ENCODE measurements at places on chromosomes 5 and 9.

DNA sequence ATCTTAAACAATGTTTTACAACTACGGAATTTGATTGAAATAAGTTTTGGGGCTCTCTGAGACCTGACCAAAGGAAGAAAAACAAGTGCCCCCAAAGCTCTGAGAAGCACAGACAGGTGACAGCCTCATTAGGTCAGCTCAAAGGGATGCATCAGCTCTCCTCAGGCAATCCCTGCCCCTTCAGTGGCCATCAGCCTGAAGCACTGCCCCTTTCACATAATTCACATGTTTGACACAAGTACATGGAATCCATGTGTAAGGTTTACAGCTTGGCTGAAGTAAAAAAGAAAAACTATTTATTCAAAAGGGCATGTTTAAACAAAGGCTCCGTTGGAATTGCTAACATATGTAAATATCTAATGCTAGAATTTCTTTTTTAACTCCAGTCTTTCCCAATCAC is 56.3 kb downstream of the TSSK1B start:
- H3K4me3 ChIP-seq: no peak overlapping the region
- peaks cover 3% of the 10 kb centered on the region for H3K4me1 ChIP-seq
- no peak overlapping the region for H3K27ac ChIP-seq
- H3K36me3 ChIP-seq: no peaks in the 10 kb centered on the region
- no peak for DNase-seq

DNA sequence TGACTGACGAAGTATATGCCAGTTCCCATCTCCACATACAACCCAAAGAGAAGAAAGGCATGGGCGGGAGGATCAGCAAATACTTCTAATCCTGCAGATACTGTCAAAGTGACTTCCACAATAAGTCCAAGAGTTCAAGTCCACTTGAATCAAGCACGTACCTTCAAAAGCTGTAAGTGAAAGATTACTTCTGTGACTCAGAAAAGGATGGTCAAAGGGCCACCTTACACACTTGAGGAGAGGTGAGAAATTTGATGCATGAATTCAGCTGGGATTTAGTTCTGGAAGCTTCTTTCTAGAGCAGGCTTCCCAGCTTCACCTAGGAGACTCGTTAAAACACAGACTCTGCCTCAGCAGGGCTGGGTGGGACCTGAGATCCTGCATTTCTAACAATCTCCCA is 357.5 kb downstream of the GLIS3 start:
- peaks cover 8% of the 10 kb centered on the region for H3K4me1 ChIP-seq
- no peak overlapping the region for H3K4me3 ChIP-seq
- DNase-seq: no peak
- H3K27me3 ChIP-seq: no peaks in the 10 kb centered on the region
- no peaks in the 10 kb centered on the region for H3K36me3 ChIP-seq

GRCh38 chr9:135960411-135961276 is 529 bp downstream of the UBAC1 start:
- DNase-seq: no peak
- no peaks in the 10 kb centered on the region for H3K27me3 ChIP-seq
- peaks cover 21% of the 10 kb centered on the region for H3K4me1 ChIP-seq
- no peak overlapping the region for H3K27ac ChIP-seq

DNA sequence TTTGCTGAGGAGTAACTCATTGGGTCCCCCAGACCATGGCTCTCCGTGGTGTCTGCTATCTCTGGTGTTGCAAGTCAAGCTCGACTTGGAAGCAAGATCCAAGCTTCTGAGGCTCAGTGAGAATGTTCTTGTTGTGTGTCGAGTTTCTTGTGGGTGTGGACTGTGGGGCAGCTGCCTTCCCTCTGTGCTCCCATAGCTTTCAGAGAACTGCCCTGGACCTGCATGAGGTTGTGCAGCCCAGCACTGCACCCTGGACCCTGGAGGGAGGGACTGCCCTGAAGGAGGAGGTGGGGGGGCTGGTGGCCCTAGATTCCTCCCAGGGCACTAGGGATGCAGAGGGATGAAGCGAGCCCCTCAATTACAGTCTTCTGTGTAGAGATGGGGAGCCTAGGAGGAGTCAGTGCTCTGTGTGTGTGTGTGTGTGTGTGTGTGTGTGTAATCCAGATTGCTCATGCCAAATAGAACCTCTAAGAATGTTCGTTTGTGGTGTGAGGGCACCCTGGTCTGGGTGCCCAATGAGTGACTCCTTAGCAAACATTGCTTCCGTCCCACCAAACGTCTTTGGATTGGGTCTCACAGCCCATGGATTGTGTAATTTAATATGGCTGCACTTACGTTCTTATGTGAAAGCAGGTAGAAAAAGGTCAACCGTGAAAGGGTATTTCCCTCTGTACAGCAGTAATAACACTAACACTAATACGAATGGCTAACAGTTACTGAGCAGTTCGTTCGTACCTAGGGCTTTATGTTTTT is 143.3 kb upstream of the LMX1B start:
- H3K27me3 ChIP-seq: no peaks in the 10 kb centered on the region
- H3K27ac ChIP-seq: no peak overlapping the region
- H3K4me3 ChIP-seq: no peak overlapping the region
- no peaks in the 10 kb centered on the region for H3K36me3 ChIP-seq

- no peak overlapping the region for H3K27ac ChIP-seq
- no peaks in the 10 kb centered on the region for H3K36me3 ChIP-seq
- no peaks in the 10 kb centered on the region for H3K27me3 ChIP-seq
These were observed 405.6 kb downstream of the GABRG2 start for GRCh38 chr5:162473041-162473714.

GRCh38 chr9:73919712-73920111 is 577.4 kb upstream of the RORB start:
- peaks cover 27% of the 10 kb centered on the region for H3K4me1 ChIP-seq
- H3K27ac ChIP-seq: no peak overlapping the region
- DNase-seq: no peak
- H3K36me3 ChIP-seq: no peaks in the 10 kb centered on the region
- no peaks in the 10 kb centered on the region for H3K27me3 ChIP-seq

GRCh38 chr5:148683651-148684050 is 29.3 kb upstream of the HTR4 start:
- H3K36me3 ChIP-seq: no peaks in the 10 kb centered on the region
- H3K27ac ChIP-seq: no peak overlapping the region
- peaks cover 3% of the 10 kb centered on the region for H3K4me1 ChIP-seq
- H3K27me3 ChIP-seq: no peaks in the 10 kb centered on the region
- DNase-seq: no peak

GRCh38 chr5:157471709-157472108 is 11.7 kb downstream of the NIPAL4 start:
- H3K4me1 ChIP-seq: no peaks in the 10 kb centered on the region
- no peak overlapping the region for H3K27ac ChIP-seq

DNA sequence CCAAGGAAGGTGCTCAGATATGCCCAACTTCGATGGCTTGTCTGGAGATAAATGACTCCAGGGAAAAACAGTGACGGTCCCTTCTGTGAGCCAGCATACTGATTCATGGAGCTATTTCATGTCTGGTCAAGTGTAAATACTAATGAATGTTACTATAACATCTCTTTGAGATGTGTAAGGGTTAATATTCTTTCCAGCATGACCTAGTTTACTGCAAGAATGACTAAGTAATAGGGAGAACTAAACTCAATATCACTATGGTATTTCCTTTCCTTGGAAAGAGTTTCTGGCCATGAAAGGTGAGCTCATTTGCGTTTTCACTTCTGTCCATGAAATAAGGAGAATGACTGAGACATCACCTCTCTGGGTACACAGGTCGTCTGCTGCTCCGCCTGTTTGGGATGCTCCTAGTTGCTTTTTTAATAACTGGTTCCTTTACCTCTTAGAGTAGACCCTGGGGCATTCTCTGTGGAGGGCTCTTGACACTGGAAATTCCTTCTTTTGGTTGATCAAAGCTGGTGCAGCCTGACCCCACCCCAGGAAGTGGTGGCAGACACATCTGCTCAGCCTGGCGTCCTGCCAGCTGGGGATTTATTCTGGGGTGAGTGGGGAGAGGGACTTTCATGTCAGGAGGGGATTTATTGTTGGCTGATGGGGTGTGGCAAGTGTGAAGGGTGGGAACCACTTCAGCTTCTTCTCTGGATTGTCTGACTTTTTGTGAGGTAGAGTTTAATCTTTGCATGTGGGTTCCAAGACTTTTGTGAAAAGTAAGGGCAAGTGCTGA is 250.0 kb upstream of the MPDZ start:
- H3K4me3 ChIP-seq: no peak overlapping the region
- H3K27ac ChIP-seq: no peak overlapping the region
- H3K36me3 ChIP-seq: peaks cover 5% of the 10 kb centered on the region
- DNase-seq: no peak
- H3K27me3 ChIP-seq: no peaks in the 10 kb centered on the region

DNA sequence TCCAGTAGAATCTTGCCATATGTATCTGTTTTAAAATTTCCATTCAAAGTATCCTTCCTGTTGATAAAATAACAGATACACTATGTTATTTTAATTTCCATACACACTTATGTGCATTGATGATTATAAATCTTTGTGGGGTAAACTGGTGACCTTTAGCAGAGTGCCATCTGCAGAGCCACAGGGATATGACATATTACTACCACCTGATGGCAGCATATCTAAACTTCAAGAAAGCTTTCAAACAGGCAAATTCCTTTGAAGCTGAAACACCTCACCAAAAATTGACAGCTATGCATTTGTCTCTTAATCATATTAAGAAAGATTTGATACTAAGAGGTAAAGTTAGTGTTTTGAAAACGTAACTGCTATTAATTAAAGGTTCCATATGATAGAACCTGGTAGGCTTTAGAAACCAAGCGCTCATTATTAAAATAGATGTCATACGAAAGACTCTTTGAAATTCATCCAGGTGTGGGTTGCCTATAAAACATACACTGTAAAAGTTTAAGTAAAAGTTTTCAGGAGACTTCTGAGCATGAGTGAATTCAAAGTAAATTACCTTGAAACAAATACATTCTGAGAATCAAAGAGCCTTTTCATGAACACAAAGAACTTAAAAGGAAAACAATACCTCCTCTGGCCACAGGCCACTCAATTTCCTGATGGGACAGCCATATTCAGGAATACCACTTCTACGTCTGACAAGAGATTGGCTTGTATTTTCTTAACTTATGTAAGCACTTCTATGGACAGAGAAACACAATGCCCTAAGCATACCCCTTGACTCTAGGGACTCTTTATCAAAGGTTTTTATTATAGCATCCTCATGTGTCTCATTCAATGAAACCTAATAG is 93.3 kb downstream of the KIAA0825 start:
- H3K4me1 ChIP-seq: peaks cover 9% of the 10 kb centered on the region
- no peak overlapping the region for H3K4me3 ChIP-seq
- H3K27ac ChIP-seq: no peak overlapping the region
- DNase-seq: no peak

- H3K4me1 ChIP-seq: no peaks in the 10 kb centered on the region
These were observed 122.9 kb upstream of the IL12B start for GRCh38 chr5:159453209-159453608.

GRCh38 chr5:113050721-113051382 is 74.3 kb downstream of the DCP2 start:
- no peak overlapping the region for H3K27ac ChIP-seq
- H3K27me3 ChIP-seq: no peaks in the 10 kb centered on the region
- peaks cover 19% of the 10 kb centered on the region for H3K36me3 ChIP-seq
- no peak overlapping the region for H3K4me3 ChIP-seq

- H3K4me1 ChIP-seq: peaks cover 55% of the 10 kb centered on the region
- H3K27ac ChIP-seq: peak overlapping the region; percentile 15
- H3K4me3 ChIP-seq: peak overlapping the region; percentile 76
These were observed 467 bp upstream of the PHF19 start for GRCh38 chr9:120877276-120878034.

DNA sequence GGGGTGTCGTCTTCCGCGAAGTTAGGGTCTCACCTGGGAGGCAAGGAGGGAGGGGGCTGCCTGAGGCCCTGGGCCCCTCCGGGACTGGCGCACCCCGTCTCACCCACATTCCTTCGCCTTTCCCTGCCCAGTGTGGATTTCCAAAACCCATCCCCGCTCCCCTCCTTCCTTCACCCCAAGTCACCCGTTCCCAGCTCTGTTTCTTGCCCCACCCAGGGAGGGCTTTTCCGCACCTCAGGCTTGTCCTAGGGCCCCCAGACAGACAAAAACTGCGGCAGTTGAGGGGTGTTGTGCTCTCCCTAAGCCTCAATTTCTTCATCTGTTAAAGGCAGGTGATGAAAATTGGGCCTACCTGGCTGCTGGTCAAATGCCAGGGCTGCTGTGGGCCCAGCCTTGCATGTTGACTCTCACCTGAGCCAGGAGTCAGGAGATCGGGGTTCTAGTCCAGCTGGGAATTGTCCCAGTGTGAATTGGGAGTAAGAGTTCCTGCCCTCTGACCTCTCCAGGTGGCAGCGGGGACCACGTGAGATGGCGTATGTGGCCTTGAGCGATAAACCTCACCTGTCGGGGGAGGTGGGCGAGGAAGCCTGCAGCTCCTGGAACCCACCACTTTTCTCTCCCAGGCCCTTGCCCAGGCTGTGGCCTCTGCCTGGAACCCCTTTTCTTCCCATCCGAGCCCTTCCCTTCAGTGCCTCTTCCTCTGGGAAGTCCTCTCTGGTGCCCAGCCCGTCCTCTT is 143.4 kb upstream of the IER5L start:
- no peaks in the 10 kb centered on the region for H3K27me3 ChIP-seq
- peak; percentile 9 for DNase-seq
- H3K4me3 ChIP-seq: peak overlapping the region; percentile 18
- no peaks in the 10 kb centered on the region for H3K36me3 ChIP-seq

DNA sequence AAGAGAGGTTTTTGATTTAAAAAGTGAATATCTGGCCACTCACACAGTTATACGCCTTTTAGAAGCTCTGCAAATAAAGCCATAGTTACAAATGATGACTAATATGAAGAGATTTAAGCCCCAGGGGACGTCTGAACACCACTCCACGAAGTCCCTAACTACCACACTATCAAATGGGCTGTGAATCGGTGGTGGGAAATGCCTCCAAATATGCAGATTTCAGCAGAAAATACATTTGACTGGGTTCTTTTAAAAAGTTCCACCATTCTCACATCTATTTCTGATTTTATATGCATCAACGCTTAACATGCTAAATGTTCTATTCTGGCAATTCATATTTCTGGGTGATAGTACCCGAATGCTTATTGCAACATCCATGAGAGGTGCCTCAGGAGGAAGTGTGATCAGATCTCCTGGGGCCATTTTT is 22.5 kb downstream of the TICAM2 start:
- DNase-seq: no peak
- H3K36me3 ChIP-seq: peaks cover 4% of the 10 kb centered on the region
- no peaks in the 10 kb centered on the region for H3K27me3 ChIP-seq
- 0 out of 2 replicates have a peak, but pooled peaks cover 3% of the 10 kb centered on the region for H3K4me1 ChIP-seq

- H3K36me3 ChIP-seq: peaks cover 6% of the 10 kb centered on the region
- H3K4me1 ChIP-seq: peaks cover 30% of the 10 kb centered on the region
- H3K27me3 ChIP-seq: peaks cover 55% of the 10 kb centered on the region
- no peak overlapping the region for H3K4me3 ChIP-seq
These were observed 290.3 kb upstream of the SGCD start for GRCh38 chr5:156036640-156037039.

- no peaks in the 10 kb centered on the region for H3K27me3 ChIP-seq
- no peaks in the 10 kb centered on the region for H3K36me3 ChIP-seq
- peaks cover 17% of the 10 kb centered on the region for H3K4me1 ChIP-seq
- no peak overlapping the region for H3K4me3 ChIP-seq
- H3K27ac ChIP-seq: no peak overlapping the region
These were observed 35.0 kb upstream of the TLE1 start for GRCh38 chr9:81724242-81724889.

GRCh38 chr9:134964271-134965055 is 46.8 kb upstream of the FCN1 start:
- no peaks in the 10 kb centered on the region for H3K36me3 ChIP-seq
- peaks cover 12% of the 10 kb centered on the region for H3K4me1 ChIP-seq
- no peak for DNase-seq
- no peak overlapping the region for H3K4me3 ChIP-seq
- no peak overlapping the region for H3K27ac ChIP-seq
